ENCODE measurements at places on chromosomes 2 and 18. TPM values are rescaled to one million over a fixed set of nuclear protein-coding genes. Genes with fewer than 3 reads are reported as not detected.

XRCC5 gene
- total RNA-seq = 214 TPM

SNTG2 gene
- 1.5 TPM for total RNA-seq

DNA sequence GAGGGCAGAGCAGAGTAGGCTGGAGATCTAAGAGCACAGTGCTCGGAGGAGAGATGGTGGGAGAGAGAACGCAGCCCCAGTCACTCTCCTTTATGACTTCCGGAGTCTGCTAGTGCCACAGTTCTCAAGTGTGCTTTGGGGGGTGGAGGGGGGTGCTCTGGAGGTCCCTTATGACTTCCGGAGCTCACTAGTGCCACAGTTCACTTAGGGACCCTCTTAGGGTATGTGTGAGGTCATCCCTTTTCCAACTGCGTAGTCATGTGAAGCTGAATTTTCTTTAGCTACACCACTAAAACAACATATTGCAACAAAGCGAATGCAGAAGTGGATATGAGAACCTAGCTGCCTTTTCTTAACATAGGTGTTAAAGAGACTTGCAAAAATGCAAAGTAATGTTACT, 153.7 kb upstream of the KCTD1 start:
- DNase-seq = no peak

GRCh38 chr2:198280145-198280544, 475.8 kb downstream of the PLCL1 start:
- DNase-seq = no peak

- no peak for DNase-seq
These were observed 260.3 kb upstream of the EPAS1 start for GRCh38 chr2:46036929-46037328.

DNA sequence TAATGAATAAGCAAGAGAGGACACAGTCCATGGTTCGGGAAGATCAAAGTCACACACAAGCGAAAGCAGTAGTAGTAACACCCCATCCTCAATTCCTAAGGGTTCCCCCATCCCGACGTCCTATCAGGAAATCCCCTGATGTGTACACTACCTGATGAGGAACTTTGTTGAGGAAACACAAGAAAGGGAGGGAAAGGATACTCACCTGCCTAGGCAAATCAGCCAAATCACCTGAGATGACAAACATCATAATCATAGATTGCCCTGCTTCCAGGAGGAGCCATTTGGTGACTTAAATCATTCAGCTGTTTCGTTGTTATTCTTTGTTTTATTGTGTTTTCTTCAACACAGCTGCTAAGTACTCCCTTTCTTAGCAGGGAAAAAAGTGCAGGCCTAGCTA, 55.5 kb upstream of the SPOPL start:
- no peak for DNase-seq

DNA sequence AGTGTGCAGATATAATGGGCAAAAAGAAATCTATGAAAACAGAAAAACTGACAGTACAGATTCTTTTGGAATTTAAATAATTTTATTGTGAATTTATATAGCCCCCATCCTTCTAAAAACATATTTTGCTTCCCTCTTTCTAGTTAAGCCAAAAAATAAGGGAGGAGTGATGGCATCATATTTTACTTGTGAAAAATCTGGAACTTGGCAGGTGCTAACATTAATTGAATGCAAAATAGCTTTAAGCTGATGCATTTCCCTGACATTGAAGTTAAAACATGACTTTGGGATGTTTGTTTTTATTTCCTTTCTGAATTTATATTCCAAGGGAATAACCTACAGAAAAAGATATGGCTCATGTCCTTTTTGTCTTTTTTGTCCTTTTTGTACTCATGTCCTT, 82.6 kb upstream of the RBM44 start:
- DNase-seq = no peak
